ENCODE measurements at places on chromosomes 11 and 22.

DNA sequence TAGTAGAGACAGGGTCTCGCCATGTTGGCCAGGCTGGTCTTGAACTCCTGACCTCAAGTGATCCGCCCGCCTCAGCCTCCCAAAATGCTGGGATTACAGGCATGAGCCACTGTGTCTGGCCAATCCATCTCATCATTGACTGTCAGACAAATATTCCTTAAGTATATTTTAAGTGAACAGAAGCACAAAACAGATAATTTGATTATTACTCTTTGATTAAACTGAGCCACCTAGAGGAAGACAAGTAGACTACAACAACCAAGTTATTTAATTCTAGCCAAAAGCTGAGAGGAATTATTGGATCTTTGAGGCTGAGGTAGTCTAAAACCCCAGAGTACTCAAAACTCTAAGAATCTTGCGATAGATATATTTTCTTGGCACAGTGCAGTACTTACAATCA is 1.2 kb downstream of the ACRV1 start:
- DNase-seq = no peak

- DNase-seq = no peak
These were observed 53.5 kb downstream of the MYH9 start for GRCh38 chr22:36334081-36334820.

DNA sequence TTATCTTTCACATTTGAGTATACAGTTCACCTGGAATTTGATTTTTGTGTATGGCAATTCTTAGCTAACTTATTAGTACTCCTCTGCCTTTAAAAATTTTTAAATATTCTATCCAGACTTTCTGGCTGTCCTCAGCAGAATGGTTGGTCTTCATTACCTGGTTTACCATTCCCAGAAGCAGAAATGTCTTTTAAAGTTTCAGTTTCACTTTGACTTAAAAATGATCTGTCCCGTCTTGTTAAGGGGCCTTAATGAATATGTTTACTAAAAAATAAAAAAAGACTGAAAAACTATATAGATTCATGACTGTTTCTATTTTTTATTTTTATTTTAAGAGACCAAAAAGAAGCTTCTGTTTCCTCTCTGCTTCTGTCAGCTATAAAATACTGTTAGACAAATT is 70.5 kb upstream of the TNRC6B start:
- DNase-seq = no peak

DNA sequence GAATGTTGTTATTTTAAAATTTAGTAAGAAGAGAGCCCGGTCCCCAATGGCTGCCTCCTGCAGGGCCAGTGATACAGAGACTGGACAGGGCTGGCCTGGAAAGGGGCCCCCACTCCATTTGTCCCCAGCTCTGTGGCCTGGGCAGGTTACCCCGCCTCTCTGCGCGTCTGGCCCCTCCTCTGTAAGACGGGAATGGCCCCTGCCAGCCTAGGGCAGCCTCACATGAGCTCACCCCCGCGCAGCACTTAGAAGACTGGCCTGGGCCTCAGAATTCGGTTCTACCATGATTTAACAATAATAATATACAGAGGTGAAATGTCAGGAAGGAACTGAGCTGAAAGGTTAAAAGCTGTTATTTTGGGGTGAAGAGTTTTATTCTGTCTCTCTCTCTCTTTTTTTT is 1.3 kb downstream of the APOBEC3G start:
- DNase-seq = no peak

DNA sequence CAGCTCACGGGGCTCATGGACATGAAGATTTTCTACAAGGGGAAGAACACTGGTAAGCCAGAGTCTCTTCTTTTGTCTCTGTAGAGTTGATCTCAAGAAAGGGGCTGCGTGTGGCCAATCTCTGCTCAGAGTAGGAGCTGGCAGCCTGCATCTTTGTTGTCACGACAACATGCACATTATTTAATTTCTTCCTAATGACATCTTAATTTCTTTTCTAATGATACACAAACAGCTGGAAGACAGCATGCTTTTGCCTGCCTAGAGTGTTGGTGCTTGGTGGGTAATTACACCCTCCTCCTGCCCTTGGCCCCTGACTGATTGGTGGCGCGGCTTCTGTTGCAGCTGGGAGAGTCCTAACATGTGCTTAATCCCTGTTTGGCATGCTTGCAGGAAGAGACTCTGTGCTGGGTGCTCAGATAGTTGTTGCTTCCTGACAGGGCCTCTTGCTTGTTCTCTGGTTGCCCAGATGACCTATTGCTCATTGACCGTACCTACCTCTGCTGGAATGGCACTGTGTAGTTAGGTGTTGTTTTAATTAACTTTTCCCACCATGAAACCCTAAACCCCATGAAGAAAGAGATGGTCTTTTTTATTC is 106.9 kb upstream of the SORL1-AS1 start:
- DNase-seq = no peak

GRCh38 chr11:74138572-74138971 is 32.2 kb downstream of the C2CD3 start:
- DNase-seq = peak; percentile 27

- DNase-seq = no peak
These were observed 323.7 kb downstream of the BRD1 start for GRCh38 chr22:49503896-49504521.

GRCh38 chr11:9876331-9876730 is 212.5 kb downstream of the SWAP70 start:
- DNase-seq = no peak

DNA sequence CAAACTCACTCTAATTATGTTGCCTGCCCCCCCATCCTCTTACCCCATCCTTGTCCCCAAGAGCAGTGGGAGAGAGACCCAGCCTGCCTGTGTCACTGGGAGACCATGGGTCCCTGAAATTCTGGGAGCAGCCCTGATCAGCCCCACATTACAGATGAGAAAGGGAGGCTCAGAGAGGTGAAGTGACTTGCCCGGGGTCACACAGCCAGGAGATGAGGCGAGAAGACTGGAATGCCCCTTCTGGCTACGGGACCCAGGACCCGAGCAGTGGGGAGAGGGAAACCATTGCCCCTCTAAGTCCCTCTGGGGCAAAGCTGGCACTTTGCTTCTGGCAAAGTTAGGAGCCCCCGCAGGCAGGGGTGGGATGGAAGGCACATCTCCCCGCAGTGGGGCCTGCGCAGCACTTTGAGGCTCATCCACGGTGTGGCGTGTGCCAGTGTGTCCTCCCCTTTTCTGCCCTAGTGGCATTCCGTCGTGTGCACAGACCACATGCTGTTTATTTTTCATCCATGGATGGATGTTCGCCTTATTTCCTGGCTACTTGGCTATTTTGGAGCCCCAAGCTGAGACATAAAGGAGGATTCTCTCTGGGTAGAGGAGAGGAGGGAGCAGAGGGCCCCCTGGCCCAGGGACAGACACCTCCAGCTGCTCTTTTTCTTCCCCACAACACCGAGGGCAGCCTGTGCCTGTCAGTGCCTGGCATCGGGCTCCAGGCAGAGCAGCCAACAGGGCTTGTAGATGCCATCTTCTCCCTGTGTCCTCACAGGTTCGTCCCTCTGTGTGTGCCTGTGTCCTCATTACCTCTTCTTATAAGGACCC is 3.7 kb upstream of the FGF3 start:
- no peak for DNase-seq

DNA sequence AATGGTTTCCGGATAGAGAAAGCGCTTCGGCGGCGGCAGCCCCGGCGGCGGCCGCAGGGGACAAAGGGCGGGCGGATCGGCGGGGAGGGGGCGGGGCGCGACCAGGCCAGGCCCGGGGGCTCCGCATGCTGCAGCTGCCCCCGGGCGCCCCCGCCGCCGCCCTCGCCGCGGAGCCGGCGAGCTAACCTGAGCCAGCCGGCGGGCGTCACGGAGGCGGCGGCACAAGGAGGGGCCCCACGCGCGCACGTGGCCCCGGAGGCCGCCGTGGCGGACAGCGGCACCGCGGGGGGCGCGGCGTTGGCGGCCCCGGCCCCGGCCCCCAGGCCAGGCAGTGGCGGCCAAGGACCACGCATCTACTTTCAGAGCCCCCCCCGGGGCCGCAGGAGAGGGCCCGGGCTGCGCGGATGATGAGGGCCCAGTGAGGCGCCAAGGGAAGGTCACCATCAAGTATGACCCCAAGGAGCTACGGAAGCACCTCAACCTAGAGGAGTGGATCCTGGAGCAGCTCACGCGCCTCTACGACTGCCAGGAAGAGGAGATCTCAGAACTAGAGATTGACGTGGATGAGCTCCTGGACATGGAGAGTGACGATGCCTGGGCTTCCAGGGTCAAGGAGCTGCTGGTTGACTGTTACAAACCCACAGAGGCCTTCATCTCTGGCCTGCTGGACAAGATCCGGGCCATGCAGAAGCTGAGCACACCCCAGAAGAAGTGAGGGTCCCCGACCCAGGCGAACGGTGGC is 15.7 kb downstream of the PIK3IP1 start:
- no peak for DNase-seq

DNA sequence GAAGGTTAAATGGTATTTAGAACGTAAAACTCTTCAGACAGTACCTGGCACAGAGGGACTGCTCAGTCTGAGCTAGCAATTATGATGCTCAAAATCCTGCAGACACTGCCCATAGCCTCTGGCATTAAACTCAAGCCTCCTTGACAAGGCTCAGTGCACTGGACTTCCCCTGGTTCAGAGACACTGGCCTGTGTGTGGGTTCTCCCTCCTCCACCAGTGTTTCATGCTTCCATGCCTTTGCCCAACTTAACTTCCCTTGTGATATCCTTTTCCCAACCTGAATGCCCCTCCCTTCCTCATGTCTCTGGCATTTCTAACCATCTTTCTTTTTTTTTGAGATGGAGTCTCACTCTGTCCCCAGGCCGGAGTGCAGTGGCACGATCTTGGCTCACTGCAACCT is 9.1 kb downstream of the LTBP3 start:
- DNase-seq = no peak

GRCh38 chr11:118892964-118893363 is 9.3 kb downstream of the CXCR5 start:
- no peak for DNase-seq

- DNase-seq = no peak
These were observed 143.6 kb downstream of the ADAMTS15 start for GRCh38 chr11:130592056-130592455.

GRCh38 chr11:115267871-115268270 is 236.3 kb downstream of the CADM1 start:
- DNase-seq = no peak

GRCh38 chr22:42719656-42720262 is 911 bp downstream of the A4GALT start:
- no peak for DNase-seq

DNA sequence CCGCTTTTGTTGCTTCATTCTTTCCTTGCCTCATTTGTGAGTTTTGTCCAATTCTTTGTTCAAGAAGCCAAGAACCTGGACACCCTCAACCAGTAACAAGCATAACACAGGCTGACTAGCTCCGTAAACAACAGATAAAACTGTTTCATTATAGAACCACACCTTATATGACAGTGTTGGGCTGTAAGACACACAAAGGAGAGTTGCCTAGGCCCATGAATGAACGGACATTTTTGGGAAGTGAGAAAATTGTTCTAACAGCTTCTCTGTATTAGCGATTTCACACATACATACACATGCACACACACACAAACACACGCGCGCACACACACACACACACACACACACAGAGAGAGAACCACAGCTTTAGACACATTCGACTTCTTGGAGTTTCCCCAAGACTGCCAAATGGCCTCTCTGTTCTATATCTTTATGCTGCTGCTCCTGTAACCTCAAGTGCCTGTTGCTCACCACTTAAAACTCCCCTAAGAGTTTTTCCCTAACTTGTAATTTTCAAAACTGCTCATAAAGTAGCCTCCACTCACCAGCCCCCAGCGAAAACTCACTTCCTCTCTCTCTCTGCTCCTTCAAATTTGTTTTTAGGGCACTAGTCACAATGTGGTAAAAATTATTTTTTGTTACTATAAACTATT is 35.9 kb downstream of the CTSC start:
- no peak for DNase-seq

GRCh38 chr22:29167032-29167911 is 38.4 kb upstream of the EMID1 start:
- no peak for DNase-seq

DNA sequence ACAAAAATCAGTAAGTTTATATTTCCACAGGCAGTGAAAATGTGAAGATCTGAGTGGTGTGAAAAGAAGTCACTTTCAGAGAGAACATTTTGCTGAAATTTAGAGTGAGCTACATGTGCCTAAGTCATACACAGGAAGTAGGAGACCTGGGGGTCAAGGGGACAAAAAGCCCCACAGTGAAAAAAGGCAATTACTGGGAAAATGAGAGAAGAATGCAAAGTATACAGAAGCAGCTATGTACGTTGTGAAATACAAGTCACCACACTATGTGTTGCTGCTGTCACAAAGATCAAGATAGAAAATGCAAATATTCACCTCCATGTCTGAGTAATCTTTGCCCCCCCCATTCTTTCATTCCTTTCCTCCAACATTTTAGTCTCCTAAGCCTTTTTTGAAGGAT is 21.6 kb upstream of the SESN3 start:
- DNase-seq = no peak
